ENCODE measurements at places on chromosomes 5 and 9.

- DNase-seq = no peak
Observed at GRCh38 chr9:135479469-135480052, at the start of gene PPP1R26. PPP1R26 (plus strand) TSS chr9:135479782; CDS start chr9:135484511, 4,729 bp downstream.

- DNase-seq = no peak
Observed at GRCh38 chr9:105959531-105959930, 265.2 kb downstream of the TMEM38B start.

DNA sequence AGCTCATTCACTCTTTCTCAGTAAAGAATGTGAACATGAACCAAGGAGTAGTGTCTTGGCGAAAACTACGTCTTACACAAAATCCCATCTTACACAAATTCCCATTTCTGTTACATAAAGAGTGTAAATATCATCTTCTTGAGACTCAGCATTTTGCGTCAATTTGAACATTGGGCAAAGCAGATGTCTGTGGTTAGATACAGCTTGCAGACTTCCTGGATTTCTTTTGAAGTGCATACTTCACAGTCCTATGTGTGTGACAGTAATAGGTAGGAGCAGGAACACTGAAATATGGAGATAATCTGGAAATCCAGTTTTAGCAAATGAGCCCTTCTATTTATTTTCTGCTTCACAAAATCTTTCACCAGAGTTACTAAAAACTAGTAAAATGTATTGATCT is 58.8 kb downstream of the C6 start:
- no peak for DNase-seq

DNA sequence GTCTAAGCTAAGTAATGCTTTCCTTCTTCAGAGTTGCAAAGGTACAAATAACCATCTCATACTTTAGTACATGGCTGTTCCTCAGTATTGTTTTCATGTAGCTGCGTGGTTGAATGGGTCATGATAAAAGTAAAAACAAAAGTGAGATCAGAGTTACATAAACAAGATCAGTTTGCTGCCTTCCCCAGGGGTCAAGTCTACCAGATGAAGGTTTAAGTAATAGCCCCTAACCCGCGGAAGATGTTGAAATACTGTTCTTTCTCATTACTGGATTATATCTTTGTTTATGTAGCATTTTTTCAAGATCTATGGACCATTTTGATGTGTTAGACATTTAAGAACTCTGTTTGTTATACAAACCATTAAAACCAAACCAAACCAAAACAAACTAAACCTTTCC is 34.1 kb upstream of the ARRDC3 start:
- DNase-seq = no peak

DNA sequence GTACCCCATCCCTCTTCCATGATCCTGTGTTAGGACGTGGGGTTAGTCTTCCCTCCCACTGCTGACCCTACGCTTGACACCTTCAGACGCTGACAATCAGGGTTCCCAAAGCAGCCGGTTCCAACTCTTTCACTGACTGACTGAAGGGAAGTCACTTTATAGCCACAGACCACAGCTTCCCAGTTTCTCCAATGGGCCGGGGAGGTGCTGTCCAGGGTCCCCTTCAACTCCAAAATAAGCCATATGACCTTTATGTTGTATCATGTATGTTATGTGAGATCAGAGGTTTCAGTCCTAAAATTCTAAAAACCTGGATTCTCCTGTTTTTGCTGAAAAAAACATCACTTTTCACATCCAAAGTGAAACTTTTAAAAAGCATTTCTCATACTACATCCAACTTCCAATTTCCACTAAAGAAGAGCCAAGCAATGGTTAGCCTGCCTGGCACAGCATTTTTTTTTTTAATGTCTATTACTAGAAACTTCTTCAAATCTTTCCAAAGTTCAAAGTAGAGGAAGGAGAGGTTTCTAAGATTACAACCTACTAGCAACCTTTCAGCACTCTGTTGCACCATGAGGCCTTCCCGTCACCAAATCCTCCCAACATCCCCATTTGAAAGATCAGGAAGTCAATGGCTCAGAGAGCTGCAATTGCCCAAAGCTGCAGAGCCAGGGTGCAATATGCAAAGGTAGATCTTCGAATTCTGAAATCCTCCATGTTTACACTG is 5.2 kb downstream of the EPB41L4B start:
- no peak for DNase-seq

DNA sequence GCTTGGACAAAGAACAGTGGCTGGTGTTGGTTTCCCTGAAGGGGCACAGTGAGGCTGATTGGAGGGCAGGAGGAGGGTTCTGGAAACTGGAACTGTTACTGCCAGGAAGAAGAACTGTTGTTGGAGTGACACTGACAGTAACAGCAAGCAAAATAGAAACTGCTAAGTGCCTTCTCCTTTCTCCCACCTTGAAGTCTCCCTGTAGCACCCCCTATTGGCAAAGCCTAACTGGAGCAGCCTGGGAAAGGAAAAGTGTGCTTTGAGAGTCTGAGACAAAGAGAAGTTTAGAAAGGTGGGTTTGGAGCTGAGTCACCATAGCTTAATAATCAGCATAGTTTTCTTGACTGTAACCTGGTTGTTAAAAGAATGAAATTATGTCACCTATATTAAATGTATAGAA is 2.5 kb upstream of the TMEM174 start:
- no peak for DNase-seq

DNA sequence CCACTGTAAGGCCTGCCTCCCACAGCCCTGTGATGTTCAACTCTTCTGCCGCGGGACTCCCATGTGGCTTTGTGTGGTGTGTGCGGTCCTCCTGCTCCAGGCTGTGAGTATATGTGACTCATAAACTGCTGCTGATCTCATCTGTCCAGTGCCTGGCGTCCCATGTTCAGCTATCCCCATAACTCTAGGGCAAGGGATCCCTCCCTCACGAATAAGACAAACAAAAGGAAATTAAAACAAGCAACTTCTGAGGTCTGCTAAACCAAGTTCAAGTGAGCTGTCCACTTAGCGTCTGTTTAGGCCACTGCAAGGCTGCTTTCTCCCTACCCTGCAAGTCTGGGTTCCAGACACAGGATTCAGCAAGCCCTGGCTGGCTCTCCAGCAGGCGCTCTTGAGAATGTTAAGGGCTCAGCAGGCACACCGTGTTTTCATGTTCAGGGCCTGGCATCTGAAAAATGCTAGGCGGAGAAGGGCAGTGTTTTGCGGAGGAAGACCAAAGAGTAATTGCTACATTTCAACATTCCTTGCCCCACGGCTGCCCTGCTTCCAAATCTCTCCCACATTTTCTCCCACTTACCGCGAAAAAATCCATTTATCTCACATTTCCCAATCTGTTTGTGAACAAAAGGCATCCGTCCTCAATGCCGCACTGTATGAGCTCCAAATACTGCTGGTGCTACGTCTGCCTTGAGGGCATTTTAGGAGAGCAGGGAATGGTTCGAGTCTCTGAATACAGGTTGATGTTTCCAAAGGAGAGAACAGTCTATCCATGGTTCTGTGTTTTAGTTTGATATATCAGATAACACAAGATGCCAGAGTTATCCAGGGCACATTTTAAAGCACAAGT is 280.2 kb downstream of the SEMA5A start:
- DNase-seq = no peak

DNA sequence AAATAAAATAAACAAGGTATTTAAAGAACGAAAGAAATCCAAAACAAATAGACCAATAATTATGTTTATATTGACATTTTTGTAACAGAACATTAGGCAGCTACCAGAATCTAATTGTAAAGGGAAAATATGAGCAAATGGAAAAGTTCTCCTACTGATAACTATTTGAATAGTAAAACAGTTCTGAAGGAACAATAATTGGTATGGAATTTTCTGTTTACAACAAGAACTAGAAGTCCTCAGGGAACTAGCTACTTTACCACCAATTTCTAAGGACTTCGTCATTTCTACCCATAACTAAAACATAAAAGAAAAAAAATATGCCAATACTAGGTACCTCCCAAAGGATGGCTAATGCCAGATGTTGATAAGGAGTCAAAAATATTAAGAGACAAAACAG is 58.5 kb downstream of the AP3B1 start:
- no peak for DNase-seq

DNA sequence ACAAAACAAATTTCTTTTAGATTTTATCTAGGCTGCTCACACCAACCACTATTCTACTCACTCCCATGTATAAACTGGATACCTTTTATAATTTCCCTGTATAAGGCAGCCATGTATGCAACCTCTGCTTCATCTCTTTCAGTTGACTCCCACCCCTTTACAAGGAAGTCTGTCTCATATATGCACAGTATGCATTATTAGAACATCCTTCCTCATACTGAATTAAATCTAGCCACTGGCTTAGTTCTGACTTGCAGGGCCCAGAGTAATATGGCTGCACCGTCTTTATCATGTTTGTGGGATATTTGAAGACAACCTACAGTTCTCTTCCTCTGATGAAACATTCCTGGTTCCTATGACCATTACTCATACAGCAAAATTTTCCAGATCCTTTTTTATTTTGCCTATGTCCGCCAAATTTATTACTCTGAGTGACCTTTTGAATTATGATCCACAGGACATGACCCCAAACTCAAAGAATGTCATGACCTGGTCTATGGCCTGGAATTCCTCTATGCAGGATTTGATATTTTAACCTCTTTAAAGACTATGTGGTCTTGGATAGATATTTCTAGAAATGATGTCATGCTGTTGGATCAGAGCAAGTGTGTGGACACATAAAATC is 76.6 kb upstream of the ITGA1 start:
- no peak for DNase-seq

DNA sequence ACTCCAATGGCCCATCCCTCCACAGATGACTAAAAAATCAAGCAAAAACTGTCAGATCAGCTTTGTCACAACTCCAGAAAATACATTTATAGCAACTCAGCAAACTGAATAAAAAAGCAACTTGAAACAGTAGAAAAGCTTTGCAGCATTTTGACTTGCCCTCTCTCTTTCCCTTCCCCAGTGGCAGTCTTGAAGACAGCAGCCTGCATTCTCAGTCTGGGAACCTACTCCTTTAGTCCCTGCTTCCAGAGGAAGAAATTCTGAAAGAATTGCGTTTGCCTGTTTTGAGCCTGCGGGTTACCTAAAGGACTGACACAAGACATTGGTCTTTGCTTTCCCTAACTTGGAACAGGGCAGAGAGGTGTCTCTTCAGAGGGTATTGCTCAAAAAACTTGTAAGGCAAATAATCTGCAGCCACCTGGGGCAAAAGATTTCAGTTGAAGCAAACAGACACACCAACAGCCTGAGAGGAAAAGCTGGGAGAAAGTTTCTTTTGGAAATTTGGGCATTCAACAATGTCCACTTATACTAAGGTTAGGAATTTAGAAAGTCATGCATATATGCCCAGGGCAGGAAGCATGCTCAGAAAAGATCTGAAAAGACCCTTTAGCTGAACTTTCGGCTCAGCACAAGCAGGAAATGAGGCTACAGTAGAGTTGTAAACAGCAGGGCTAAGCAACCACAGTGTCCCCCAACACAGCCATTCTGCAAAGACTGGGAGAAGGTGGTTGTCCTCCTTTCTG is 15.2 kb upstream of the SLC35D2 start:
- DNase-seq = no peak

DNA sequence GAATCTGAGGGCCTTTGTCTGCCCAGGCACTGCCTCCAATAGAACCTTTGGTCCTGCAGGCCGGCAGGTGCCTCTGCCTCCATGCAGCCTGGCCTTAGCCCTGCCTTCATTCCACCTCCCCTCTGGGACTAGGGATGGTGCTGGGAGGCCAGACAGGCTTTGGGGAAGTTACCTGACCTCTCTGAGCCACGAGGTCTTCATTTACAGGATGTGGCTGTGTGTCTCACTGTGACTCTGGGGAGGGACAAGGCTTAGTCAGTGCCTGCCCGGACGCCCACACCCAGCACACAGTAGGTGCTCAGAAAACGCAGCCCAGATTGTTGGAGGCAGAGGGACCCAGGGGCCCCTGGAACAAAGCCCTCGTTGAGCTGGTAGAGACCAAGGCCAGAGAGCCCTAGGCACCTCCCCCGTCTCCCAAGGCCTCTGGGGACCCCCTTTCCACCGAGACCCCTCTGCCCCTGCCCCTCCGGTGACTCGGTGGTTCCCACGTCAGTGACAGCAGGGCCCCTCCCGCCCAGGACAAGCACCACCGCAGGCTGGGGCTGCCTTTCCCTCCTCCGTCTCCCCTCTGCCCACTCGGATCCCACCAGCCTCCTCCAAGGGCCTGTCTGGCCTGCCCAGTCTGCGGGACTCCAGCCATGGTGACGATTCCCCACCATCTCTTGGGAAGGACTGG is 46.9 kb upstream of the EGFL7 start:
- no peak for DNase-seq

- DNase-seq = no peak
Observed at GRCh38 chr9:20361229-20361628, 261.1 kb downstream of the MLLT3 start.

GRCh38 chr9:76699971-76700370 is 64.3 kb upstream of the PCA3 start:
- DNase-seq = no peak

GRCh38 chr5:114118511-114118910 is 243.4 kb upstream of the KCNN2 start:
- DNase-seq = no peak

DNA sequence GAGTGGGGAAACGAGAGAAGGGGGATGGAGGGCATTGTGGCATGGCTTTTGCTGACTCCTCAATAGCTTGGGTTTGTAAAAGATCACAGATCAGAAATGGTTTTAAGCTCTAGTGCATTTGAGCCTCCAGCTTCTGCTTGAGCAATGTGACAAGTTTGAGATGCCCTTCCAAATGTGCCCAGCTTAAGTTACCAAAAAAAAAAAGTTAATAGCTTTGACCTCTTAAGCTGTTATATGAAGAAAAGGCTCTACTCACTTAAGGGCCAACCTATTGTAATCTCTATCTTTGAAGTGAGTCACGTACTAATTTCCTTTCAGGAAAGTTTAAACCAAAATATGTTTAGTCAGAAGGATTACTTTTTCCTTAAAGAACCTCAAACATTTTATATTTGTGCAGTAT is 428.8 kb upstream of the ACTBL2 start:
- no peak for DNase-seq

- no peak for DNase-seq
Observed at GRCh38 chr9:78187763-78188484, 48.0 kb upstream of the CEP78 start.

DNA sequence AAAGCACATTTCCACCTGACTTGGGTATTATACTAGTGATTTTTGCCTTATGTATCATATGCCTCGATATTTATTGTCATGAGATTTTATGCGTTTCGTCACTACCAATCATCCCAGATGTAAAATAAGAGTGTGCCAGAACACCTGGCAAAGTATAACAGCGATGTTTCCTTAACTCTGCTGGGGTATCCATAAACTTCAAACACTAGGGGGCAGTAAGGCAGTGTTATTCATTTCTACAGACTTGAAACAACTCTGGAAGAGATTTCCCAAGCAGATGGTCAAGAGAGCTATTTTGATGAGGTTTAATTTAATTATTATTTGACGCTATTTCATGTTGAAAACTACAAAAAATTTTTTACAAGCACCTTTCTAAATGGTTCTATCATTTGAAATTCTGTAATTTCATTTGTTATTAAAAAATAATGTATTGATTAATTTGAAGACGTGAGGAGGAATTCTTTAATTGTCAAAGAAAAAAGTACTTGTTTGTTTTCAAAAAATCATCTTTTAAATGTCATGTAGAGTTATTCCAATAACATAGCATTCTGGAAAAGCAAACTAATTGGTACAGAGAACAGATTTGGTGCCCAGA is 388.5 kb upstream of the CTNND2 start:
- DNase-seq = no peak

GRCh38 chr9:100324594-100325200 is 28.0 kb downstream of the TEX10 start:
- DNase-seq = no peak

- DNase-seq = no peak
Observed at GRCh38 chr9:20125727-20126126, 336.9 kb upstream of the SLC24A2 start.

Data from effector CD8-positive, alpha-beta T cell (primary cell).